Smooth muscle cell of the brain vasculature (primary cell): ENCODE measurements at places on chromosomes 11 and 22.

- no peak for DNase-seq
Measured at GRCh38 chr11:15890031-15890713, 466.2 kb downstream of the SOX6 start.

GRCh38 chr11:74147199-74147929 lies 23.4 kb downstream of the C2CD3 start:
- DNase-seq, result no peak

- no peak for DNase-seq
Measured at GRCh38 chr11:109696191-109696897, 274.4 kb downstream of the C11orf87 start.

DNA sequence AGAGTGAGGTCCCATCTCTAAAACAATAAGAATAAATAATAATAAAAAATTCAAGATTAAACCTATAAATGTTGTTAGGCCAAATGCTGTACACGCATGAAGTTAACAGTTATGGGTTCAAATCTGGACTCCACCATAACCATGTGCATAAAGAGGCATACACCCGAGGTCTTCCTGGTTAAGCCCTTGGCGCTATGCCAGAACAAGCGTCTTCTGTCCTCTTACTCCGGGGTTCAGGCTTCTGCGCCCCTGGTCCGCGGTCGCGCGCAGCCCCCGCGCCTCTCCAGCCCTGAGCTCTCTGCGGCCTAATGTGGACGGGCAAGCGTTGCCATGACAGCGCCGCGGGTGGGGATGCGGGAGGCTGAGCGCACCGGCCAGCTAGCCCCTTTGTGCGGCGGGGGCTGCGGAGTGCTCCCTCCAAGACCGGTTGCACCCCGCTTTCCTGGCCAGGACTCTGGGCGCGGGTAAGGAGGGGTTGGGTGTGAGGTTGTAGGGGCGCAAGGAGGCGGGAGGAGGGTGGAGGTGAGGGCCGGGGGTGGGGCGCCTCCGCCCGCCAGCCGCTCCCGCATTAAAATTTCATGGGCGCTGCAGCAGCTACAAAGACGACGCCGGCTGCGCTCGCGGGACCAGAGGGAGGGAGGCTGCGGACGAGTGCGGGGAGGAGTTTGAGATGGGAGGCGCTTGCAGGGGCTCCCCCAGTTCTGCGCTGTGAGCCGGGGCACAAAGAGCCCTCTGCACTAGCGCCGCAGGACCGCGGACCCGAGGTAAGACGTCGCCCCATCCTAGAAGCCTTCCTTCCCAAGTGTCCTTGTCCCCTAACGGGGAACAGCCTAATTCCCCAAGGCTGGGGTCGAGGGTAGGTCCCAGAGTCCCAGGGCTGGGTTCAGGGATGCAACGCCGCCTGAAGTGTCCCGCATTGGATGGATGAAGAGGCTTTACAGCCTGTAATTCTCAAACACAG lies at the start of gene MIAT:
TSS of gene MIAT (plus strand) at position 698 of the 961 bp plus-strand sequence.
- no peak for DNase-seq

DNA sequence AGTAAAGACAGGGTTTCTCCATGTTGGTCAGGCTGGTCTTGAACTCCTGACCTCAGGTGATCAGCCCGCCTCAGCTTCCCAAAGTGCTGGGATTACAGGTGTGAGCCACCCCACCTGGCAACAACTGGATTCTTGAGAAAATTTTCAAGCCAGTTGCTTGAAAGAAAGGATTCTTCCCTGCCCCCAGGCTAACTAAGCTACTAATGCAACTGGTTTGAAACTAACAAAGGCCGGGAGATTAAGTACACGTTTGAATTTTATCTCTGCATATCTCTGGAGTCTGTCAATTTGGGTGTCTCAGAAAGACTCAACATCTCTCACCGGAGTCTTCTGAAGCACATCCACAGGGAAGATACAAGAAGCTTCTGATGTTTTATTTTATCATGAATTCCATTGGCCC lies 10.7 kb upstream of the ETS1 start:
- no peak for DNase-seq

DNA sequence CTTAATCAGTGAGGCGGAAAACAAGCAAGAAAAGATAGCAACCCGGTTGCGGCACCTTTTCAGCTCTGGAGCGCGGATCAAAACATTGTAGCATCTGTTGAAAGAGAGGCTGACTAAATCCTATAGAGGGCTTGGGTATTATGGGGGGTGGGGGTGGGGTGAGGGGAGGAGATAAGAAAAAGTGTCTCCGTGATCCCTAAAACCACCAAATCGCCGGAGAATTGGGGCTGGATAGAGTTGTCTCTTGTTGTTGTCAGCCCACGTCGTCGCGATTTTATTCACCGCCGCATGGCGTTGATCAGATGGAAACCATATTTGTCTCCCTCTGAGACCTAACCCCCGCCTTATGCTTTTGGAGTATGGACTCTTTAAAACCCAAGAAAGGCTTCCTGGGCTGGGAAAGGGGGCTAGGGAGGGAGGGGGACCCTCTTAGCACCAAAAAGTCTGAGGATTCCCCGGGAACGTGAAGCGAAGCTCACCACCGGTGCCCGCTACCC lies 13.0 kb downstream of the PAX6 start:
- no peak for DNase-seq

GRCh38 chr11:77806993-77807392 lies 13.5 kb downstream of the RSF1 start:
- no peak for DNase-seq

GRCh38 chr11:26677566-26677965 lies 44.3 kb downstream of the SLC5A12 start:
- DNase-seq, result no peak

GRCh38 chr11:121152764-121153163 lies 51.7 kb downstream of the TECTA start:
- DNase-seq, result no peak

GRCh38 chr11:113202431-113202830 lies 112.0 kb upstream of the TTC12 start:
- no peak for DNase-seq

DNA sequence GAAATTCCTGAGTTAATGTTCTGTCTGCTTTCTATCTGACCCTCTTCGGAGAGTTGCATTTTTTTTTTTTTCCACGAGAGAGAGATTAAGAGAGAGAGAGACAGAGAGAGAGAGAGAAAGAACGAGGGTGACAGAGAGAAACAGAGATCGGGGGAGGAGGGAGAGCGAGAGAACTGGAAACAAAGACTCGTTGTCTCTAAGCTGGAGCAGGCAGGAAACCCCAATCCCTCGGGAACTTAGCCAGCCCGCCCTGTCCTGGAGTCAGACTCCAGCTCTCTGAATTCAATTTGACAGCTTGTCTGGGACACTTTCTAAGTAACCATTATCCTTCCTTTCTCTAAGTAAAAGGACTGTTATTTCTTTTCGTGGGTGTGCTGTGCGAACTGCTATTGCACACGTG lies 76.9 kb downstream of the KCNJ1 start:
- DNase-seq, result no peak

- DNase-seq, result no peak
Measured at GRCh38 chr22:49569286-49570031, 258.2 kb downstream of the BRD1 start.

GRCh38 chr22:37636186-37636948 lies 3.1 kb upstream of the SH3BP1 start:
- DNase-seq, result no peak

DNA sequence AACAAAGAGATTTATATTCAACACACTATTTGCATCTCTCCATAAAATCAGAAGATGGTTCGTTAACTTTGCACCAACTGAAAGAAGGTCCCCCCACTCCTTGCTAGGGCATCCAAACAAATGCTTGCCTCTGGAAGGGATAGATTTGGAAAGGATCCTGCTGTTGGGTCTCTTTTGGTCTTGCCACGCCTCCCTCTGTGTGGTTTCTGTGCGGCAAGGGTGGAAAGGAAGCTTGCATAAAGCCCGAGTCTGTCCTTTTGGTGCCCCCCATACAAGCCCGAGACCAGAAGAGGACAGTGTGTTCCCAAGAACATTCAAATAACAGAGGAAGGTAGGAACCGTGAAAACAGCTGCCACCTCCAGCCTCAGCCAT lies 15.1 kb downstream of the SCGB1A1 start:
- no peak for DNase-seq

GRCh38 chr22:47112994-47113852 lies 350.8 kb downstream of the TBC1D22A start:
- DNase-seq, result no peak

GRCh38 chr22:35275580-35275979 lies 18.3 kb downstream of the HMGXB4 start:
- DNase-seq, result no peak

GRCh38 chr11:78037825-78038620 lies 14.9 kb upstream of the KCTD14 start:
- no peak for DNase-seq

- DNase-seq, result no peak
Measured at GRCh38 chr22:37972527-37972926, 11.8 kb downstream of the SOX10 start.

- no peak for DNase-seq
Measured at GRCh38 chr22:22720724-22721261, 76.4 kb downstream of the GGTLC2 start.

- DNase-seq, result no peak
Measured at GRCh38 chr22:49735411-49735900, 92.2 kb downstream of the BRD1 start.

DNA sequence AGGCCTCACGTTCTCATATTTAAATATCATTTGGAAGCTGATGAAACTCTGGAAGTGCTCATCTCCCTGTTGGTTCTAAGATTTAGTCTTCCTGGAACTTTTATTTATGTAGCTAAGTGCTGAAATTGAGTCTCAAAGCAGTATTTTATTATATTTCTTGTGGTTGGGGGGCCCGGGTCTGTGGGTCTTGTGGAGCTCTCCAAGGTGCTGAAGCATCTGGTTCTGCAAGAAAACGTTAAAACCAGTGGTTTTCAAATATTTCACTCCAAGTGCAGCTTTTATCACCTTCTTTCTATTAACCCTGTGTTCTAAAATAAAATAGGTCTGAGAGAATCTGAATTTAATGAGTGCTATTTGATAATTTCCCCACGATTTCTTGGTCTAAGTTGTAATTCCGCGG lies 1404.8 kb downstream of the TBC1D22A start:
- DNase-seq, result no peak

DNA sequence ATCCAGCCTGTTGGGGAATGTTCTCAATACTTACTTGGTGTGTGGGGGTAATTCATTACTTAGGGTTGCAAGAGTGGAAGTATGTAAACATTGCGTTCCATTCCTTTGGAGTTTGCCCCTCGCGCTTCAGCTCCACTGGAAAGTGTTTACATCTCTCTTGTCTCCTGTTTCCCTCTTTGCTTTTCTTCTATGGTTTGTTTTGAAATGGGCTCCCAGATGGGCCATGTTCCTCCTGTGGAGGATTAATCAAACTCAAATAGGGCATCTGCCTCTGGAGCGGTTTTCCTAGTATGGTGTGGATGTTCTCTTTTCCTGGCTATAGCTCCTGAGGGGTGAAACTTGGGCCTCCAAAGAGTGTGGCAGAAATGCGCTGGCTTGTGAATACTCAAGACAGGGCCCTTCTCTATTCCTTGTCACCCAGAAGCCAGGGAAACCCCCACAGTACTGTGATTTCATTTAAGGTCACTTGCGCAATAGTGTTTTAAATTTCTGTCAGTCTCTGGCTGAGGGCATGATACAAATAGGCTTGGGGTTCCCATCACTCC lies 51.9 kb downstream of the CD44 start:
- no peak for DNase-seq

DNA sequence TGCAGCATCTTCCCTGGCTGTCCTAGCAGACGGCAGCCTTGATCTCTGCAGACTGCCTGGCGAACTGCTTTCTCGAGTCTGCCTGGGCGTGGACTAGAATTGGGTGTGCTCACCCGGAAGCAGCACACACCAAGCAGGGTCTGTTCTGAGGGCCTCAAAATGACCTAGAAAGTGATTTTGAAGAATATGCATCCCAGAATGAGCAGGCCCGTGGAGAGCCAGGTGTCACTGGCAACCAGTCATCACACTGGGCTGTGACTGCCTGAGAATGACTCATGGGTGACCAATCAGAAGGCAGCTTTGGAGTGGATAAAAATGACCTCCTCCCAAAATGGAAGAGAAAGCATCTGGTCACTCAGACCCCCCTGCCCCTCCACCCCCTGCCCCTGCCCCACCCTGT lies 114.9 kb upstream of the NECTIN1 start:
- DNase-seq, result no peak

DNA sequence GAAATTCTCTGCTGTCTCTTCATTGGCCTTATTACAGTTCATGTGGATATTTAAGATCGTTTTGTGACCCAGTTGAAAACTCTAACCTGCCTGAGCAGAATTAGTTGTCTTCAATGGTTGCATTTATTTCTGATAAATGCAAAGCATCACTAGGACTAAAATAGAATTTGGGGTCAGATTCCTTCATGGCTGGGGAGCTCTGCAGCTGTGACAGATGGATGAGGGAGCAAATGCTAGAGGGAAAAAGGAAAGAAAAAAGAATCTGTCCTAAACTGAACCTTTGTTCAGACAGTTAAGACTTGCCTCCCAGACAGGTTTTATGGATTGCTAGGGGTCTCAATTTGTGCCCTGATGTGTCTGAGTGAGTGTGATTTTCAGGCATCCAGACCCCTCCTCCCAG lies 113.0 kb downstream of the SYT9 start:
- no peak for DNase-seq

GRCh38 chr11:61198361-61198760 lies 5.0 kb upstream of the PGA3 start:
- DNase-seq, result no peak

- DNase-seq, result no peak
Measured at GRCh38 chr11:62602141-62603071, 741 bp upstream of the MTA2 start.

DNA sequence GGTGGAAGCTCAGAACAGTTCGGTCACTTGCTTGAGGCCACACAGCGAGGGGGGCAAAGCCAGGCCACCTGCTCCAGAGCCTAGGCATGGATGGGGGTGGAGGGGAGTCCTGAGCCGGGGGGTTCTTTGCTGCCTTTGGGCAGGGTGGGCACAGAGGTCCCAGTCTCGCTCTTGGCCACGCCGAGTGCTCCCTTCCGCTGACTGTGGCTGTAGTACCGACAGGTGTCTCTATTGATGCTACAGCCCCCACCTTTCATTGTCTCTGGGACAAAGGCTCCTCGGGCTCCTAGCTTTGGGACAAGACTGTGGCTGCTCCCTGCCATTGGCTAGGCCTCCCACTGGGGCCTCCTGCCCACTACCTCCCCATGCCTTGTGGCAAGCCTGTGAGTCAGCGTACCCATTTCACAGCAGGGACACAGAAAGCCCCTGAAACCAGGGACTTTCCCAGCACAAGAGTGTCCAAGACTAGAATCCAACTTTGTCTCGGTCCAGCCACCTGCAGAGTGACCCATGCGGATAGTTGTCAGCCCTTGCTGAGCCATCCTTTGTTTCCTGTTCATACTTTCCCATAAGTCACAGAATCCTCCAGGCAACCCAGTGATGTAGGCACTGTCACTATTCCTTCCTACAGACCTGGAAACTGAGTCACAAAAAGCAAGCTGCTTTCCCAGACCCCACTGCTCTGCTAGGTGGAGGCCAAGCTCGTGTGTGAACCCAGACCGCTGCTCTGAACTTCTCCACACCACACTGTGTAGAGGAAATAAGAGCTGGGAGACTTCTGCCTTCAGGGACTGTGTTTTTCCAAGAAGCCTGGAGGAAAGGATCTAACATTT lies 17.2 kb downstream of the MYEOV start:
- no peak for DNase-seq

GRCh38 chr22:24140357-24140756 lies 40.9 kb upstream of the SUSD2 start:
- DNase-seq, result no peak

GRCh38 chr22:42376711-42377554 lies 55.3 kb downstream of the NFAM1 start:
- no peak for DNase-seq
